ENCODE measurements at places on chromosomes 12 and 14.
A peak's percentile ranks its signal among the peaks of the same experiment; 100 is the strongest.

DNA sequence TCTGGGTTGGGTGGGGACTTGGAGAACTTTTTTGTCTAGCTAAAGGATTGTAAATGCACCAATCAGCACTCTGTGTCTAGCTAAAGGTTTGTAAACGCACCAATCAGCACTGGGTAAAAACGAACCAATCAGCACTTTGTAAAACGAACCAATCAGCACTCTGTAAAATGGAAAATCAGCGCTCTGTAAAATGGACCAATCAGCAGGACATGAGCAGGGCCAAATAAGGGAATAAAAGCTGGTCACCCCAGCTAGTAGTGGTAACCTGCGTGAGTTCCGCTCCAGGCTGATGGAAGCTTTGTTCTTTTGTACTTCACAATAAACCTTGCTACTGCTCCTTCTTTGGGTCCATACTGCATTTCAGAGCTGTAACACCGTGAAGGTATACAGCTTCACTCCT lies 1.7 kb upstream of the ACOT2 start:
- DNase-seq = no peak

DNA sequence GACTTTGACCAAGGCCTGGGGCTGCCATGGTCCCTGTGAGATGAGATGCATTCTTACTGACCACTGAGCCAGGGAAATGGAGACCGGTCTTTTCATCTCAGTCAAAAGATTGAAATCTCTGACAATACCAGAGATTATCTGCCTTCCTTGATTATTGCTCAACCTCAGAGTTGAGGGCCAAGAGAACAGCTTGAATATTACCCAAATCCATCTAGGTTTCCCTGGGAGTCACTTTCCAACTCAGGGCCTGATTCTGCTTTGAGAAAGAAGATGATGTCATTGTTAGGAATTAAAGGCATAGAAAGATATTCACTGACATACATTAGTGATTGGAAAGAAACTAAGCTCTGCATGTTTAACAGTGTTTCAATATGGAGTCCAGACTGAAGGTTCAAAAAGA lies 515.9 kb upstream of the TBX3 start:
- no peak for DNase-seq

GRCh38 chr12:62732861-62733427 lies 202.0 kb downstream of the PPM1H start:
- no peak for DNase-seq

DNA sequence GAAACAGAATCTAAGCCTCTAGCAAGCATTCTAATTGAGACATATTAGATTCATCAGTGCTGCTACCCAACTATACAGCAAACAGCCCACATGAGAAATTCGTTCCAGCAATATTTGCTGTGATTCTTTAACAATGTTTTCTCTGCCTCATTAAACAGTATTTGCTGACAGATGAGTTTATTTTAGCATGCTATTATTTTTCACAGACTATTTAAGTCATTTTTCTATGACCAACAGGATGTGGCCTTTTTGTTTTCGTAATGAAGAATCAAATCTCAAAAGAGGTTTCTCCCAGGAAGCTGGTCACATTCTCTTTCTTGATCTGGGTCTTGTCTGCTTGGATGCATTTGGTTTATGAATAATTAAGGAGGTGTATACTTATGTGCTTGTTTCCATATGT lies 23.2 kb upstream of the SERPINA12 start:
- no peak for DNase-seq

DNA sequence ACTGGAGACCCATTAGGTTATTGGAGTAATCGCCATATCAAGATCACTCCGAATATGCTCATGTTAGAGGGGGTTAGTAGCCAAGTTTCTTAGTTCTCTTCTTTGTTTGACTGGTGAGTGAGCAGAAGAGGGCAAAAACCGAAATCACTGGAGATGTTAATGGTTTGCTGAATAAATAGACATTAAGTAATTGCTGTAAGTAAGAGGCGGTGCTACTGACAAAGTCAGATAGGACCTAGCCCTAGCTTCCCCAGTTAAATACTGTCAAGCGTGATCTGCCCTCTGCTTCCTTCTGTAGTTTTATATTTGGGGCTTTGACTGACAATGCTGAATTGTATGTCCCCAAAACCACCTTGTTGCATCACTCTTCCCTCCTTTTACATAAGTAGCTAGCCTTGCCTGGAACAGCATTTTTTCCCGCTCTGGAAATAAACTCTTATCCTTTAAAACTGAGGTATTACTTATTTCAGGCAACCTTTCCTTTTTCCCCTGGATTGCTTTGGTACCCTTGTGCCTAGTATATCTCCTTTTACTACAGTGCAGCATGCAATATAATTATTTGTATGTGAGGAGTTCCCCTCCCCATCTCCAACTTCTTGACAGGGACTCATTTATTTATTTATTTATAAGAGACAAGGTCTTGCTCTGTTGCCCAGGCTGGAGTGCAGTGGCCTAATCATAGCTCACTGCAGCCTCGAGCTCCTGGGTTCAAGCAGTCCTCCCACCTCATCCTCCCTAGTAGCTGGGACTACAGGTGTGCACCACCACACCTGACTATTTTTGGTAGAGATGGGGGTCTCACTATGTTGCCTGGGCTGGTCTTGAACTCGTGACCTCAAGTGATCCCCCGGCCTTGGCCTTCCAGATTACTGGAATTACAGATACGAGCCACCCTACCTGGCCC lies 1.4 kb downstream of the SNRPF start:
- peak; percentile 17 for DNase-seq

- no peak for DNase-seq
Measured at GRCh38 chr12:6090803-6091202, 33.7 kb downstream of the VWF start.

DNA sequence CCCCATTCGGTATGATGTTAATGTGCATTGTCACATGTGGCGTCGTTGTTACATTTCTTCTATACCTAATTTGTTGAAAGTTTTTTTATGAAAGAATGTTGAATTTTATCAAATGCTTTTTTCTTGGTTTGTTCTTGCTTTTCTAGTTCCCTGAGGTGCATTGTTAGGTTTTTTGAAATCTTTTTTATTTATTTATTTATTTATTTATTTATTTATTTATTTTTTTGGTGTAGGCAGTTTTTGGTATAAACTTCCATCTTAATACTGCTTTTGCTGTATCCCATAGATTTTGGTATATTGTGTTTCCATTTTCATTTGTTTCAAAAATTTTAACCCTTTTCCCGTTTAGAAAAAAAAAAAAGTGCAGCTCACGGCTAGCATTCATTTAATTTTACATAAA lies 121.1 kb upstream of the HMGA2 start:
- no peak for DNase-seq

GRCh38 chr12:27828196-27828595 lies 48.2 kb upstream of the MANSC4 start:
- no peak for DNase-seq

DNA sequence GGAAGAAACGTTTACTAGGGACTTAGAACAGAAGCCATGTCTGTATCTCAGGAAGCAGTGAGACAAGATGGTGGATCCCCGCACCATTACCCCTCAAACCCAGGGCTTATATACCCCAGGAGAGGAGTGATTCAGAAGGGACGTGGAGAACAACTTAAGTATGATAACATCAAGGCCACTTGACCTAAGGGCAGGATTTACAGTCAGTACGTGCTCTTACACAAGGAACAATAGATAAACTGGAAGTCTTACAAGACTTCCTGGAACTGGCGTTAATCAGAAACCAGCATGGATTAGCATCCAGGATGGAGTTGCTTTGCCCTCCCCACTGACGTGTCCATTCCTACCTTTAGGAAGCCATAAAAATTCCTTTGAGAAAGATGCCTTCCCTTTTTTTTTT lies 8.6 kb upstream of the ETFBKMT start:
- no peak for DNase-seq

GRCh38 chr12:128871516-128871892 lies 18.2 kb downstream of the GLT1D1 start:
- no peak for DNase-seq

DNA sequence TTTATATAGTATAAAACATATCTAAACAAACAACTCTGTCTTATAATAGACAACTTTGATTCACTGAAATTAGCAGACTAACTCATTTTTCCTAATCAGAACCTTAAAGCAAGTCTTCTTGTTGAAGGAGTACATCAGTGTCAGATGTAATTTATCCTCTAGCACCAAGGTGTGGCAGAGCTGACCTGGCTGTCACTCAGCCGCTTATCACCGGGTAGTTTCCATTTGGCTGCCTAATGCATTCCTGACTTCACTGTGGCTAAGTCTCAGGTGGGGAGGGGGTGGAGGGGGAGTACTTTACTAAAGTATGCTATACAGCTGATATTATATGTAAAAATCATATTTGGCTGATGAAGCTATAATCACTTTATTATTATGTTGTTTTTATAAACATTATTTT lies 339.9 kb upstream of the RGS6 start:
- DNase-seq = no peak

DNA sequence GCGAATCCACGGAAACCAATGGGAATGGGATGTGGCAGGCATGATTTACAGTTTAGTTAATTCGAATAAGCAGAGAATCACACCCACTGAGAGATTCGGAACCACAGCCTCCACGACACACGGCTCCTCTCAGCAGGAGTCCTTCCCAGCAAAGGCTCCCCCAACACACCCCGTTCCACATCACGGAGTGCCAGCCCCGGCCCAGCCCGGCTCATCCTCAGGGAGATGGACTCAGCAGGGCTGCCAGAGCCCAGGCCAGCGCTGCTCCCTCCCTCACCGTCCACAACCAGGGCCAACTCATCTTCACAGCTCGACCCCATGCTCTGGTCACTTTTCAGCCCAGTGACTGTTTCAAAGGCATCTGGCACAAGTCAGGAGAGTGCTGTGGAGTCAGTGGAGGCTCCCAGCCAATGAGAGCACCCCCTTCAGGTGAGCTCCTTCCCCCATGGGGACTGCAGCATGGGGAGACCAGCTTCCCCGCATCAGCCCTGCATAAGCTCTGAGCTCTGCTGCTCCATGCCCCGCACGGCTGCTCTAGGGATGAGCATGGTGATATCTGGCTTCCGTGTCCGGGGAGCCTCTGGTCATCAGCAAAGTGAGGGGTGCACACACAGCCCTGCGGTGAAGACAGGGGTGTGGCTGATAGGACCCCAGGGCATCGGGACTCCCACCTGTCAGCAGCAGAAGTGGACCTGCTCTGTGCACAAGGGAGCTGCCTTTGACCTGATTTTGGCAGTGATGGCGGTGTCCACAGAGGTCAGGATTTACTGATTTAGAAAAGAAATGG lies 238.8 kb upstream of the SFSWAP start:
- no peak for DNase-seq

DNA sequence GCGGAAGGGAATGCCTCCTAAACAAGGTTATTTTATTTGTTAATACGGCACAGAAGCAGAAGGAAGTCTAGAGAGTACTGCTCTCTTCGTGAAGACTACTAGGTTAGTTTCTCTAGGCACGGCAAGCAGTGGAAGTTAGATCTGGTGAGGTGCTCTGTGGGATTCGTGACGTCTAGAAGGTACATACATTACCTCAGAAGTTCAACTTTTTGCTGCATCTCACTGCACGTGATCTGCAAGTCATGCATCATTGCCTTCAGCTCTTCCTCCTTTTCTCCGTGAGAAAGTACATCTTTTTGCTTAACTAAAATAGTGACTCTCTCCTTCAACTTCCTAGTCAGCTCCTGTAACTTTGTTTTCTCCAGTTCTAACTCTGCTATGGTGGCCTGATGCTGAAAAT lies 74.7 kb downstream of the NIN start:
- no peak for DNase-seq

DNA sequence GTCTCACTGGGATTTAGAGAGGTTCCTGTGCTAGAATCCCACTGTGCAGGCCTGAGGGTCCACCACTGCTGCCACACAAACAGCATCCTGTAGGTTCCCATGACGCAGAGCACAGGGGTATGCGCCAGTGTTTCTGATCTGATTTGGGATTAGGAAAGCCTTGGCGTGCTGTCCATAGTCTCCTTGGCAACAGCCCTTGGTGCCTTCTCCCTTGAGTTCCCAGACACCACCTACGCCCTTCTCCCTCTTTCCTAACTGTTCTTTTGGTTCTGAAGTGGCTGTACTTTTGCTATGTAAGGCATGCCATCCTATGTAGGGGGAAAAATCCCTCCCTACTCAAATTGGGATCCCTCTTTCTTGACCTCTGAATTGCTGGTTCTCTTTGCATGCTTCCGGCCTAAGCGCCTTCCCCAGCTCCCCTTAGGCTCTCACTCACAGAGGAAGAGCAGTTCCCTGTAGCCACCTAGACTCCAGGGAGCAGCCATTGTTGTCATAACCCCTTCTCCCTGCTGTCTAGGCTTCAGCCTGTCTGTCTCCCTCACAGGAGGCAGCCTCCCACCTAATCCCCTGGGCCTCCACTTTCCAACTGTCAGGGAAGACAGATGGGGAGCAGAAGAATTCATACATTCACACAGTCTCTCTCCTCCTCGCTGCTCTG lies 14.8 kb upstream of the RIC8B start:
- no peak for DNase-seq

- no peak for DNase-seq
Measured at GRCh38 chr12:52551216-52551865, 1.6 kb downstream of the KRT71 start.

DNA sequence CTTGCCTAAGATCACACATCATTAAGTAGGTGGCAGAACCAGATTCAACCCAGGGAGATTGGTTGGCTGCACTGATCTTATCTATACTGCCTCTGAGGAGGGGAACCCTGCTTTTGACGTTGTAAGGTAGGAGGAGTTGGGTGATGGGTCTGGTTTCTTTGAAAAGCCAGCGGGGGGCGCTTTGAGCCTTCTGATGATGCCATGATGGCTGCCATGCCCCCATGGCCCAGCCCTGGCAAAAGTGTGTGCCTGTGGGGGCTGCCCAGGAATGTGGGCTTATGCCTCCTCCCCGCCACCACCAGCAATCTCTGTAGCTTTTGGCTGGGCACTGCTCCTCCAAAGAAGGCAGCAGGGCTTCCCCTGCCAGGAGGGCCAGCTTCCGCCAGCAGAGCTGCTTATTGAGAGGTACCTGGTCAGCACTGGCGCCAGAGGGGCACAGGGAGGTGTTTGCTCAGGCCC lies 224.3 kb downstream of the SLC41A2 start:
- DNase-seq = no peak

DNA sequence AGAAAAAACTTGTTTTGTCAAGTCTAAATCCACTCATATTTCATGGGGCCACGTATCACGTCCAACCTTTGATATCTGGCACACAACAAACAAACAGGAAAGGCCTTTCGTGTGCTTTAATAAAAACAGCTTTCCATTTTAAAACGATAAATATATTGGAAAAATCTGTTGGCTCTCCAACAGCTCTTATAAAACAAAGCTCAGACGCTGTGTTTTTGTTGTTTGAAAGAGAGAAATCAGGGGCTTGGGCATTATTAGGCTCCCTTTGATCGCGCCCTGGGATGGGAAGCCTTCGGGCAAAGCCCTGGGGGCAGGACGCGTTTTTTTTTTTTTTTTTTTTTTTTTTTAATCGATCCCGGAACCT lies 429 bp upstream of the PLEKHA5 start:
- no peak for DNase-seq

DNA sequence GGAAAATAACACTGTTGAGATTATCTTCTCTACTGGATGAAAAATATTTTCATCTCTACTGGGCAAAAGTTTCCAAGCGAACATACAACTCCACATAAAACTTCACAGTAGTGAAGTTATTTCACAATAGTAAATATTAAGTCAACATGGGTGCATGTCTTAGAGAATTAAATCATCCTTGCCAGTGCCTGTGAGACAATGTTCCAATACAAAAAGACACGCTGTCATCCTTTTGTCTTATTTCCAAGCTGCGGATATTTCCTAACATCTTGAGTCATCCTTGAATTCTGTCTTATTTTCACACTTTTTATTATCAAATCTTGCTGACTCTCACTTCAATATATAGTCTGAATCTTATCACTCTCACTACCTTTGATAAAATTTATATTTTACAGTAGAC lies 142.9 kb upstream of the KITLG start:
- no peak for DNase-seq

Data from NCI-H1105 treated with DMSO at 0.1 percent for 48 hours (cell line).